ENCODE measurements at places on chromosomes 1 and 21.

- DNase-seq = no peak
These were observed 122.3 kb downstream of the SLC30A10 start for GRCh38 chr1:219806020-219806419.

DNA sequence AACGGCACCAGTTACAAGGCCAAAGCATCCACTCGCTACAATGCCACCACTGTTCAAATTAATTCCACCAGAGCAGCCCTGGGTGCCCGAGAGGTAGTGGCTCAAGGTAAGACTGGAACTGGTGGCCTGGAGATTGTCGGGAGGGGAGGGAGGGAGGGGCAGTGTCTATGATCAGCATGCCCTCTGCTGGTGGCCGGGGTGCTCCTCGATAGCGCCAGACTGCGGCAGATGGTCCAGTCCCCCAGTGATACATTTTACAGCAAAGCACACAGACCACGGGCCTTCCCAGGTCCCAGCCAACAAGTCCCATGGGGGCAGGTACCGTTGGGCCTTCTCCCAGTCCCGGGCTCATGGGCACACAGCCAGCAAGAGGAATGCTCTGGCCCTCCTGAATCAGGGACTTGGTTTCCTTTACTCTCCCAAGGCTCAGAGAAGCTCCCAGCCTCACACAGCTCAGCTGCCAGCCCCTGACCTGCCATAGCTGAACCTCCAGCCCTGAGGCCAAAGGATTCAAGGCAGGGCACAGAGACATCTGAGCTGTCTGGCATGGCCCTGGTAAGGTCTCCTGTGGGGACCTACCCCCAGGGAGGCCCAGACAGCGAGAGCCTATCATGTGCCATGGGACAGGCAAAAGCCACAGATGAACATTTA lies 15.3 kb downstream of the ACOT7 start:
- no peak for DNase-seq

DNA sequence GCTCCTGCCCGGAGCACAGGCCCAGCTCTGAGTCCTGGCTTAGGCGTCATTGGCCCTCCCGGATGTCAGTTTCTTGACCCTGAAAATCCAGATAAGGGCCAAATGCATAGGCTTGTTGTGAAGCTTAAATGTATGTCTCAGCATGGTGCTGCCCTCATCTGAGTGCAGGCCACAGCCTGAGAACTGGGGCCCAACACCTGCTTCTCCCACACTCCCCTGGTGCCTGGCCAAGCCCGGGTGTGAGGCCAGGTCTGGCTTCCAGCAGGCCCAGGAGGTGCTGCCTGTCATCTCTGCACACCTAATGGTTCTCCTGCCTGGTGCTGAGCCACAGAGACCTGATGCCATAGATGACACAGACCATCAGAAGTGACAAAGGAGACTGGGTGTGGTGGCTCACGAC lies 14.0 kb downstream of the MX2 start:
- DNase-seq = no peak

GRCh38 chr1:40956407-40956806 lies 23.1 kb upstream of the CTPS1 start:
- no peak for DNase-seq

DNA sequence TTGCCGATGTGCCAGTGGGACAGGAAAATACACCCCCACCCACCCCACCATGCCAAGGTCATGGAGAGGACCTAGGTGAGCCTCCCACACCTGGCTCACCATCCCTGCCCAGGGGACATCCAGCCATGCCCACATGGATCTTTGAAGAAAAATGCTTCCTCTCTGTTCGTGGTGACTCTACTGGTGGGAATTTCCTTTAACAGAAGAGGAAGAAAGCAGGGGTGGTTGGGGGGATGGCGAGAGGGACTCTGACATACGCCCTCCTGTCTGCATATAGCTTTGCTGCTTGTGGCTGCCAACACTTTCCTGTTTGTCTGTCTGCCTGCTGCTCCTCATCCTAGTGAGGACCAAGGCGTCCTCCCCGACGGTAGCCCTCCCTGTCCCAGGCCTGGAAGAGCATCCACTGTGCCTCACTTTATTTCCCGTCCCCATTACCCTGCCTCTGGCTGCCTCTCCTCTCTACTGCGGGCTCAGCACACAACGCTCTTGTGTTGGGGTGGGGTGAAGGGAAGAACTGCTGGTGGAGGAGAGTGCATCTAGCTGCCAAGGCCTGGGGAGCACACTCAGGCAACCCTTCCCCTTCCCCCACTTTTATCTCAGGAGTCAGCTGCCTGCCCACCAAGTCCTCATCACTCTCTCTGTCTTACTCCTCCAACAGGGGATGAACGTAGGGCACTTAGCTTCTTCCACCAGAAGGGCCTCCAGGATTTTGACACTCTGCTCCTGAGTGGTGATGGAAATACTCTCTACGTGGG lies 2.5 kb downstream of the SEMA4A start:
- DNase-seq = no peak

GRCh38 chr1:7407544-7407895 lies 363.6 kb upstream of the VAMP3 start:
- DNase-seq = no peak

GRCh38 chr1:12601700-12602658 lies 16.0 kb downstream of the DHRS3 start:
- DNase-seq = no peak

- no peak for DNase-seq
These were observed 61.5 kb upstream of the ATP1B1 start for GRCh38 chr1:169044971-169045370.

GRCh38 chr1:6360517-6361070 lies 33.0 kb downstream of the ACOT7 start:
- DNase-seq = no peak

DNA sequence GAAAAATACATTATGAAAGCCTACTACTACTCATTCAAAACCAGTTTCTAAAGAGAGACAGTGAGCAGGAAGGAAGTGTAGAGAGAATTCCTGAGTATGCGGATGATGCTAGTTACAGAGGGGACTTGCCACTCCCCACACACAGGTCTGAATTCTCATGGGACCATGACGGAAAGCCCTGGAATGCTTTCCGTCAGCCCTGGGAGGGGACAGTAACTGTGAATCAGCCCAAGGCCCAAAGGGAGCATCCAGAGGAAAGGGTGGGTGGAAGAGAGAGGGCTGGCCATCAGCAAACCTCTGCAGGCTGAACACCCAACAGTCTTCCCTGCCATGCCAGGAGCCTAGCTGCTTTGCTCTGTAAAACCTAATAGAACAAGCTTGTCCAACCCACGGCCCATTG lies 36.4 kb downstream of the RCSD1 start:
- no peak for DNase-seq

DNA sequence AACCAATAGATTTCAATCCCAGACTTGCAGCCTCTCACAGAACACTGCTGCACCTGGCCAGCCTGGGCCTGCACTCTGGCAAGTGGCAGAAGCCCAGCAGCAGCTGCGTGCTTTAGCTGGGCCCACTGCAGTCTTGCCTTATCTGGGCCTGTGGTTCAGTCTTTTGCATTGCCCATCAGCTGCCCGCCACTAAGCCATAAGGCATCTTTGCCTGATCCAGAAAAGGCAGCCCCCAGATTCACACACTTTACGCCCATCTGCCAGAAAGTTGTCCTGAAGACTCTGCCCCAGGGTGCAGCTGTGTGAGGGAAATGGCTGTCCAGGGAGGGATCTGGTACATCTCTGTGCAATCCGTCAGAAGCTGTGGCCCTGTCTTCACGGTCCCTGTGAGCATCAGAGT lies 217.0 kb downstream of the DNAH14 start:
- no peak for DNase-seq

GRCh38 chr1:173220157-173220556 lies 13.0 kb upstream of the TNFSF4 start:
- DNase-seq = no peak

DNA sequence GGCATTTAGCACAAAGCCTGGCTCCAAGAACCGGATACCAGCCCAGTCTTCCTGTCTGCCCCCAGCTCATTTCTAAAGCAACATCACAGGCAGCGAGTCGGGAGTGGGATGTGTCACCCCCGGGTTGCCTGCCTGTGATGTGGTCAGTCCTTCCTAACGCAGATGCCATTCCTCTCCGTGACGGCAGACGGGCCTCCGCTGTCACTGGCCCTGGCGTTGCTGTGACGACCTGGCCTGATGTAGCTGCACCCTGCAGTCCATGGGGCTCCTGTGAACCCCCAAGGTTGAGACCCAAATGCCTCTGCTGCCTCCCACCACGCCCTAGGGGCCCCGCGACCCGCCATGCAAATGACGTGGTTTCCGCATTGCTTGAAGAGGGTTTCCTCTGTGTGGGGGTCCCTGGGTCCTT lies 12.3 kb downstream of the TNFRSF1B start:
- DNase-seq = peak; percentile 88

- DNase-seq = no peak
These were observed 2.8 kb downstream of the SCNN1D start for GRCh38 chr1:1282998-1283397.

DNA sequence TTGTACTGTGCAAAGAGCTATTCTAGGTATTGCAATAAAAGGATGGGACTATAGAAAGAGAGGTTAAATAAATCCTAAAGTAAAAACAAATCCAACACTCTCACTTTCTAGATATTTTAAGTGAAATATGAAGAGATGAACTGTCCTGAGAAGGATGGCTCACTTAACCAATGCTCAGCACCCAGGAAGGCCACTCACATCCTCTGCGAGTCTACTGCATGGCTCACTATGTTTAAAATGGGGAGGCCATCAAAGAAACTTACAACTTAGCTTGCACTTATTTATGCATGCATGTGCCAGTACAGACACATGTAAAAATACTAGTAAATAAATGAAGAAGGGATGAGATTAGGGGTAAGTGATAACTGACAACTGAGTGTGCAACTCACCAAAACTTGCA lies 37.5 kb downstream of the PLPPR5 start:
- no peak for DNase-seq

GRCh38 chr1:67687649-67688048 lies 2.6 kb downstream of the GADD45A start:
- DNase-seq = no peak

GRCh38 chr1:205077934-205078311 lies 6.3 kb downstream of the TMEM81 start:
- DNase-seq = no peak

GRCh38 chr21:38171723-38172344 lies 85.0 kb upstream of the KCNJ15 start:
- no peak for DNase-seq

DNA sequence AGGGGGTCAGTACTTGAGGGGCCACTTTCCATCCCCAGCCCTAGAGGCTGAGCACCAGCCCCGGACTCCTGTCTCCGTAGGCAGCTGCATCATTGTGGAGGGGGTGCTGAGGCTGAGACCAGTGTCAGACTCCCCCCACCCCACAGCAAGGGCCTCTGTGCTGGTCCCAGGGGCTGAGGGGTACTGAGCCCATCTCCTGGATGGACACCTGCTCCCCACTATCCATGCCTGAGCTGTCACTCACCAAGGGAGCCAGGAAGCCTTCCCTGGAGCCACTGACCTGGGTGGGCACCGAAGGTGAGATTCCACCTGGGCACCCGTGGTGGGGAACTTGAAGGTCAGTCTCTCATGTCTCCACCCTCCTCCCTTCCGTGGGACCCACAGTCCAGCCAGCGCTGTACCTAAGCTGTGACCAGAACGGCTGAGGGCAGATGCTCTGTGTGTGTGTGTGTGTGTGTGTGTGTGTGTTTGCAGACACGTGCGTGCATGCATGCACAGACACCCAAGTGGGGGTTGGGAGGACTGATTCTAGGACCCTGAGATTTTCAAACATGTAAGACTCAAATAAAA lies 9.3 kb downstream of the DISP3 start:
- no peak for DNase-seq

- DNase-seq = no peak
These were observed 180.0 kb downstream of the ETS2 start for GRCh38 chr21:38985568-38986378.

DNA sequence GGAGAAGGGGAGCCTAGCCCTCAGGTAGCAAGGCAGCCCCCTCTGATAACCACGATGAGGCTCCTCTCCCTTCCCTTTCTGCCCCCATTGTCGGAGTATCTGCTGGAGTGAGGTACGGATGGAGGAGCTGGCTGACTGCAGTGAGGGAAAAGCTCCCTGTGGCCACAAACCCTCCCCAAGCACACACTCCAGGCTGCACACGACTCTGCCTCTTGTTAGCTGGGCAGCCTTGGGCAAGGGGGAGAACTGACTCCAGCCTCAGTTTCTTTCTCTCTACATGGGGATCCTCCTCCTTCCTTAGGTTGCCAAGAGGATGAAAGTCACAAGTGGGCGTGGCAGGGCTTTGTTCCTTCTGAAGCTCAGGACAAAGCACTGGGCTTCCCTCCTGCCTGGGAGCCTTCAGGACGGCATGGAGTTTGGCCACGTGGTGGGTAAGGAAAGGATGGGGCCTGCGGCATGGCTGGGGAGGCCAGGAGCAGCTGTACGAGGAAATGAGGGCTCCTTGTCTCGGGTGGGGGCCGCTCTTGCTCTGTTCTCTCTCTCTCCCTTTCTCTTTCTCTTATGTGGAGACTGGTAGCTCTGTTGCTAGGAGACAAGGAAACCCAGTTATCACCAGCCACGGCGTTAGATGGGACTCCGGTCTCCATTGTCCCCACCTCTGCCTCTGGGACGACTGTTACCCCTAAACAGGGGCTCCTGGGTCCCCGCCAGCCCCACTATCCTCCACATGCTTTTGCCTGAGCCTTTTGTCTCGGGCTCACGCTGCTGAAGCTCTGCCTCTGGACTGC lies 39.7 kb downstream of the LRP8 start:
- DNase-seq = no peak

DNA sequence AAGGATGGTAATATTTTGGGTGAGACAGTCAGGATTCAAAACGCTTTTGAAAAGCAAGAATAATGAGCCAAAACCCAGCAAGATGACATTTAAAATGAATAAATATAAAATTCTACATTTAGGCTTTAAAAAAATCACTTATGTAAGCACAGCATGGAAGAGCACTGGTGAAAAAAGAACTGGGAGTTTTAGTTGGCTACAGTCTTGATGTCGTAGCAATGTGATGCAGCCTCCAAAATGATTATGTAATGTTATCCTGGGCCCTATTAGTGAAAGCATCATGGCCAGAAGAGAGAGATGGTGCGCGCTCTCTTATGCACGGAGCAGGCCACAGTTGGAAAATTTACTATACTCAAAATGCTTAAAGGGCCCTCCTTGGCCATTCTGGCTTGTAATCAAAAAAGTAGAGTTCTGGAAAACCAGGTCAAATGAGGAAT lies 5.1 kb downstream of the KCNJ9 start:
- DNase-seq = no peak

DNA sequence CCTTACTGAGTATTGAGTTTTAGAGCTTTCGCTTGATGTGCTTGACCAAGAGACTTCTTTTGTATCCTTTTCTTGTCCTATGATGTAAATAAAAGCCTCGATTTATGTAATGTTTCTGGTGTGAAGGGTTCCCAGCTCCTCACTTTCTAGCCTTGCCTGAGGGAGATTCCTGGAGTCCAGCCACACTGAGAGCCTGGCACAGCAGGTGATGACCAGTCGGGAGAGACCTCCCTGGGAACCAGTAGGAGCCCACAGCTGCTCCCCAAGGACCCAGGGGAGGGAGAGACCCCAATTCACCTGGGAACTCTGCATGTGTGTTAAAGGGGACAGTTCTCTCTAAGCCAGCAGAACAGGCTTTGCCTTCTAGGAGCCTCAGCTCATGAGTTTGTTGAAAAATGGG lies 8.9 kb downstream of the C1orf115 start:
- DNase-seq = no peak

GRCh38 chr1:39204441-39205081 lies at the start of gene MACF1:
Gene MACF1 (plus strand): TSS chr1:39204695. CDS start chr1:39205023, 328 bp downstream.
- DNase-seq = peak; percentile 59

All from activated T-cell treated with anti-CD3 and anti-CD28 coated beads, Interleukin-2, amount 50 U/mL, for 1 hour (primary cell).